ENCODE measurements at places on chromosomes 6 and 20.

DNA sequence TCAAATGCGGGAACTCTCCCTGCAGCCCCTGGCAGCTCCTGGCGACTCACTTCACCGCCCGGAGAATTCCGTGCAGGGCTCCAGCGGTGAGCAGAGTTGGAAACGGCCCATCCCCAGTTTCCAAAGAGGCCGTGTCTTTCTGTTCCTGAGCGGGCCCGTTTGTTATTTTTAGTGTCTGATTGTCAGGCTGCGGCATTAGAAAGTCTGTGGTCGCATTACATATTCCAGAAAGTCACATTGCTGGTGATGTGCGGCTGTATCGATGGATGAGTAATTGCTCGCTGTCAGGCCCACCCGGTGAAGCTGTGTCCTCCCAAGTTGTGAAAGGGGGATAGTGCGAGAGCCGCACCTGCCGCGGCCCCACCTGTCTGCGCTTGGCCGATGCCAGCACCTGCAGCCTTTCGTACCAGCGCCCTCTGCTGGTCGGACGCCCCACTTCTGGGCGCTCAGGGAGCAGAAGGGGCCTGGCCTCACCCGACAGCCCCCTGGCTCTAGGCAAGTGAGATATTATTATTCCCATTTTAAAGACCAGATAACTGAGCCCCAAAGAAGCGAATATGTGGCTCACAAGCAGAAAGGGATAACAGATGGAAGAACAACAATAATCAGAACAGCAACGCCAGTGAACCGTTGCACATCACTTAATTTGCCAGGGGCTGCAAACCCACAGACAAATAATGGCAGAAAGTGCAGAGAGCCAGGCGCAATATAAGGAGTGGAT, 244.9 kb downstream of the TSHZ2 start:
- peak; percentile 56 for DNase-seq

DNA sequence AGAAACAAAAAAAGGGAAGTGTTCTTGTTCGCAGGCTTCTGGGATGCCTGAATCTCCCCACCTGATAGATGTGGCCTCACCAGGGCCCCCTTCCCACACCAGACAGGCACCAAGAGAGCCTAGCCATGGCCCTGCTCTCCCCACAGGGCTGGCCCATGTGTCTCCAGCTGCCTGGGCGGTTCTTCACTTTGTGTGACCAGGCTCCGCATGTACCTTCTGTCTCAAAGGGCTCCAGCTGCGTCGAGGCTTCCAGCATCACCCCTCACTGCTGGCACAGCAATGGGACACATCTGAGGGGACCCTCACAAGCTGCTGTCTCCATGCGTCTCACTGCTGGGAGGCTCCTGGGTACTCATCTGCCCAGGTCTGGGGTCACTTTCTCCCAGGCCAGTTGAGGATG, 362.9 kb downstream of the ZFAND3 start:
- no peak for DNase-seq

GRCh38 chr20:37796121-37796520, 102.3 kb downstream of the CTNNBL1 start:
- no peak for DNase-seq

- no peak for DNase-seq
These were observed 48.8 kb downstream of the TULP4 start for GRCh38 chr6:158361068-158361467.

- DNase-seq: no peak
These were observed 94.7 kb downstream of the PDE10A start for GRCh38 chr6:165568326-165568725.

DNA sequence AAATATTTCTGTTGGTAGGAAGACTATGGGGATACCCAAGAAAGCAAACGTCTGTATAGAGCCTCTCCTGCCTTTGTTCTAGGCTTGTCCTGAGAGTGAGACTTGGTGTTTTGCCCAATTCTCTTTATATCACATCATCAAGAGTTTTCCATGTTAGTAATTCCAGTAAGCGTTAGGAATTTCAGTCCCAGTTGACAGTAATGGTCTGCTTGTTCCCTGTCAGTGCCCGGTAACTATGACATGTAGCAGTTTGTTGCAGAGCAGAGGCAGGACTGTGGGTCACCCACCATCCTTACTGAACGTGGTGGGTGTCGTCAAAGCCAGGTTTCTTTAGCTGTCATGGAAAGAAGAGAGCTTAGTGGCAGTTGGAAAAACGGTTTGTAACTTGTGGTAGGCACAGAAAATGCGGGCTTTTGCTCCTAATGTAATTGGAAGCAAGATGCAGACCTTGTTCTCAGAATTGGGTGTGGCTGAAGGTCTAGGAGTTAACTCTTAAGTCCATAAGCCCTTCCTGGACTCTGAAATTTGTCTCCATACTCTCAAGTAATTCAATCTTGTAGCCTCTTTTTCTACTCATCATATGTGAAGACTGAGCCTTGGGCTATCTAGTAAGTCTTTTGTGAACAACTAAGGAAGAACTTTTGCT, 188.8 kb downstream of the TMEM242 start:
- no peak for DNase-seq

DNA sequence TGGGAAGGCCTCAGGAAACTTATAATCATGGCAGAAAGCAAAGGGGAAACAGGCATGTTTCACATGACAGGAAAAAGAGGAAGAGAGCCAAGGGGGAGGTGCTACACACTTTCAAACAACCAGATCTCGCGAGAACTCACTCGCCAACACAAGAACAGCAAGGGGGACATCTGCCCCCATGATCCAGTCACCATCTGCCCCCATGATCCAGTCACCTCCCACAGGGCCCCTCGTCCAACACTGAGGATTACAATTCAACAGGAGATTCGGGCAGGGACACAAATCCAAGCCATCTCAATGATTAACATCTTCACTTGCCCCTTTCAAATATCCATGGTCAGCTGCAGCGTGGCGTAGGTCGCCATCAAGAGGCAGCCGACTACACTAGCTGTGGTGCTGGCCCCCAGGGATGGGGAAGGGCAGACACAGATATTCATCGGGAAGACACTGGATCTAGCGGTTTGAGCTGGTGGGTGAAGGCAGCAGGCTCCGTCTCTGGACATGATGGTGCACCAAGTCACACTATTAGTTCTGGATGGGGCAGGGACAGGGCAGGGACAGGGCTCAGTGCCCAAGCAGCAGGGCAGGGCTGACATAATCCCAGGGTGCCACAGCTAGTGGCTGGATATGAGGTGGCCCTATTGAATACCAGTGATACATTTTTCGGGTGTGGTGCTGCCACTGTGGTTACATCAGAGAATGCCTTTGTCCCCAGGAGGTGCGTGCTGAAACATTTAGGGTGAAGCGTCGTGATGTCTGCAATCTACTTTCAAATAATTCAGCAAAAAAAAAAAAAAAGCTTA, 31.6 kb downstream of the TUBB2B start:
- no peak for DNase-seq

DNA sequence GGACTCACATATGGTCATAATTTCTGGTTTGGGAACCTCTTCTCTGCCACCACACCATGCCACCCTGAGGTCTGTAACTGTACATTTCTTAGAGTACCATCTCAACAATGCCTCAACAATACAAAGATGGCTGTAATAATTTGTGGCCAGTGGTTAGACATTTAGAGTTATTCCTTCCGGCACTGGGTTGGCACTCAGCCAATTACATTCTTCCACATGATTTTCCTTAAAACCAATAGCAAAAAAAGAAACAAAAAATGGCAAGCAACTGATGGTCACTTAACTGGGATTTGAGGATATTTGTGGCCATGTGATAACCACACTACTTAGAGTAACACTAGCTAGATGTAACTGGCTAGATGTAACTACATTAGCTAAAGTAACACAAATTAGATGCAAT, 79.9 kb downstream of the SEL1L2 start:
- no peak for DNase-seq

GRCh38 chr20:36779656-36780025, 6.1 kb upstream of the DSN1 start:
- no peak for DNase-seq

DNA sequence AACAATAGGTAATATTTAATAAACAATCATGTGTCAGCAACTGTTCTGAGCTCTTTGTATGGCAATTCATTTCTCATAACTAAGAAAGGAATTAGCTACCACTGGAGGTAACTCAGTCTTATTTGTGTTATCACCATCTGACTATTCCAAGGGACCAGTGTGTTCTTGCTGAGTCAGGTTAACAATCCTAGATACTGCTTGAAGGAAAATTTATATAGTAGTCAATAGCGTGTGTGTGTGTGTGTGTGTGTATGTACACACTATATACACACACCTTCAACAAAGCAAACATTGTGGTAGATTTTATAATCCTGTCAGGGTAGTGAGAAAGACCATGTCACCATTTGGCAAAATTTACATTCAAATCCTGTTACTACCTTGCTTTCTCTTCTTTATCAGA, 45.8 kb upstream of the SMIM8 start:
- DNase-seq: no peak

DNA sequence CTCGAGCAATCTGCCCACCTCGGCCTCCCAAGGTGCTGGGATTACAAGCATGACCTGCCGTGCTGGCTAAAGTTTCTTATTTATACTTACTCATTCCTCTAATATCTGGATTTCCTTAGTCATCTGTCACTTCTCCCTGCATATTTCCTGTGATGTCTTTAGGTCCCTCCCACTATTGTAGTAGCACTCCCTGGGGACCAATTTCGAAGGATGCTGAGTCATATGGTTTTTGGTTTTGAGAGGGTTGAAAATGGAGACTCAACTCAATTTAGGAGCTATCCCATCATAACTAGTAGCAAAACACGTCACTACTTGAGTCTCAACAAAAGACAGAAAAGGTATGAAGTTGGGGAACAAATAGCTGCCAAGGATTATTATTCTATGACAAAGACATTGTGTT, 20.2 kb downstream of the MCUR1 start:
- DNase-seq: no peak

DNA sequence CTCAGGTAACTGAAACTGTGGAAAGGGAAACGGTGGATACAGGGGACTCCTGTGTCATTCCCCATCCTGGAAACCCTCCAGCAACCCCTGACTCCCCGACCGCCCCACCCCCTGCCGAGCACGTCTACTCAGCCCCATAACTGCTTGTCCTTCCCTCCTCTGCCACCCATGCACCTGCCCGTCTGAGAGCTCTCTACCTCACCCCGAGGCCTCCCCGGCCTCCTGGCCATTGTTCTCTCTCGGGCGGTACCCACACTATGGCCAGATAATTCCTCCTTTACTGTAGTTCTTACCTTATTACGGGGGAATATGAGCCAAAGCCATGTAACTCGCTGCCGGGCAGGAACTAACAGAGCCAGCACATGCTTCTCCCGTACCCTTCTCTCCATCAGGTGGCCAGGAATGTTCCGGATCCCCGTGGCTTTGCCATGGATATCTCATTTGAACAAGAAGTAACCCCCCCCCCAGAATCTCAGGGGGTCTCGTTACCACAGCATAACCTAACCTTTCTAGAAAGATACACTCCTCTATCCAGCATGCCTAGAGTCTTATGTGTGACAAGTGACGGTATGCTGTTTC, 4.8 kb upstream of the IRF4 start:
- no peak for DNase-seq

- no peak for DNase-seq
These were observed 134.5 kb upstream of the EXOC2 start for GRCh38 chr6:827431-827830.

DNA sequence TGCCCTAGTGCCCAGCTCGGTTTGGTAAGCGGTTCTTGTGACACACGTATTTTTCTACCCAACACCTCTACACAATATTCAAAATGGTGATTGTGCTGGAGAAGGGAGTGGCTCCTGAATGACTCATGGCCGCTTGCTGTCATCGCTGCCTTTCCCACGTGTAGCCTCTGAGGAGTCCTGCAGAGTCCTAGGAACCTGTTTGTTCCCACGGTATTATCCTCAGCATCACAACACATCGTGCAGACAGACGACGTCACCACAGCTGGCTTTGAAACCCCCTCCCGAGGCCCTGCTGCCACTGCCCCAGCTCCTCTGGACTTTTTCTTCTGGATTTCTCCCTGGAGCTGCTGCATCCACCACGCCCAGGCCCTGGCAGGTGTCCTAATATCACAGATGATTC, 353.5 kb downstream of the SMOC2 start:
- no peak for DNase-seq

- no peak for DNase-seq
These were observed 9.5 kb upstream of the NUP153 start for GRCh38 chr6:17716221-17716620.

GRCh38 chr6:167849846-167850459, 23.2 kb downstream of the AFDN start:
- no peak for DNase-seq

DNA sequence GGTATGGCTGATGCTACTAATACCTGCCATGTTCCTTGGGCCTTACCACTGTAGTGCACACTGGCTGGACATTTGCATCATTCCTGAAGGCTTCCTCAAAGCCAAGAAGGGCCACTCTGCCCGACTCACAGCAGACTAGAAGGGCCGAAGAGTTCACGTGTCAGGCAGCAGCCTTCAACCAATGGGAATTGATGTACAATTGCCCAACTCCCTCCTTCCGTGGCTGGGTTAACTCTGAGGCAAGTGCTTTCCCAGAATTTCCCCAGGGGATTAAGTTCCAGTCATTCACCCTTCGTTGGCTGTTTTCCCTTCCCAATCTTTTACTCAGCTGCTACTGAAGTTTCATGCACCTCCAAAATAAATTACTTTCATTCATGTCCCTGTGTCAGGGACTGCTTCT, 29.8 kb downstream of the PSMB9 start:
- DNase-seq: no peak

GRCh38 chr6:113221850-113222249, 635.3 kb upstream of the MARCKS start:
- no peak for DNase-seq

DNA sequence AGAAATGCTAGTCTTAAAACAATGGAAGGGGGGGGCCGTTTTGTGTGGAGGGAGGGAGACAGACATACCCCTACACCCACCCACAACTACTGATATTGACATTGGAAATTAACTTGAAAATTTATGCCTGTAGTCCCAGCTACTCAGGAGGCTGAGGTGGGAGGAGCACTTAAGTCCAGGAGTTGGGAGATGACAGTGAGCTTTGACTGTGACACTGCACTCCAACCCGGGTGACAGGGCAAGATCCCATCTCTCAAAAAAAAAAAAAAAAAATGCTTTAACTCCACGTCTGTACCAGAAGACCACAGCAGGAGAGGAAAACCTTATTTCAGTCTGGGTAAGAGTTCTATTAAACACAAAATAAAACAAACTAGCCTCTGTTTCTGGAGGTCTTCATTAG, 2.2 kb downstream of the TBC1D20 start:
- DNase-seq: no peak

DNA sequence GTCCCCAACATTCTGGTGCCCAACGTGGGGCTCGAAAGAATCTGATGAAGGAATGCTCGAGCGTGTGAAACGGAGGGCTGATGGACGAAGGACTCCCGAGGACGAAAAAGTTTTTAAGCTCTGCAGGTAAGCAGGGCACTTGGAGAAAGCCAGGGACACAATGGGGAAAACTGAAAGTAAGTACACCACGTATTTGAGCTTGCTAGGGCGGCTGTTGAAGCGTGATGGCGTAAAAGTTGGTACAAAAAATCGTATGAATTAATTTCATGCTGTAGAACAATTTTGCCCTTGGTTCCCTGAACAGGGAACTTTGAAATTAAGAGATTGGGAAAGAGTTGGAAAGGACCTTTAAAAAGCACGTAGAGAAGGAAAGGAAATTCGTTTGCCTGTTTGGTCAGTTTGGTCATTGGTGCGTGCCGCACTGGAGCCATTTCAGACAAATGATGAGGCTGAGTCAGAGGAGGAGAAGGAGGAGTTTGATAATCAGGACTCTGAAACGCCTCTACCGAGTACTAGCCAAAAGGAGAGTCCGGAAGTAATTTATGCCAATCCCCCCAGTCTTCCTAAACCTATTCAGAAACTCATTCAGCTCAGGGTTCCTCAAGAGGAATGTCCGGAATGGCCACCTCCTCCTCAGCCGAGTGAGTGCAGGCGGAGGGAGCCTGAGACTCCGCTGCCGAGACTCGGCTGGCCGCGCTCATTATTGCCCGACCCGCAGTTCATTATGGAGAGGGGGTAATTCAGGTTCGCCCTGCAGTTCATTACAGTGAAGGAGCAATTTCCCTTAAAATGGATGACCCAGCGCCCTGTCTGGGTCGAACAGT, 59.2 kb upstream of the PRSS16 start:
- DNase-seq: no peak
